Renal cortex interstitium (tissue), 15 donors: ENCODE measurements at places on chromosomes 6 and 20. TPM values are rescaled to one million over a fixed set of nuclear protein-coding genes. Genes with fewer than 3 reads are reported as not detected.

NKAIN2 gene
- 14.5 TPM for polyA plus RNA-seq

DNA sequence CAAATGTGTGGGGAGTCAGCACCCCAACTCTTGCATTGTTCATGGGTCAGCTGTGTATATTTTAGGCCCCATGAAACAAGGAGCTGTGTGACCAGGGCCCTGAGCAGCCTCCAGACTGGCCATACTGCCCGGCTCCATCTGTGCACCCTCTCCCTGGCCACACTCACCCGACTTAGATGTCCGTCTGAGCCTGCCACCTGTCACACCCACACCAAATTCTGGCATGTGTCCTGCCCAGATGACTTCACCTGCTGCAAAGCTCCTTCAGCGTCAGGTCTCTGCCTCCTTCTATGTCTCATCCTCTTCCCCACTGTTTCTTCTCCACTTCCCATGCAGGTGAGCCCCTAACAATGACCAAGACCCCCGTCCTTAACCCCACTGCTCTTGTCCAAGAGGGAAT, 88.1 kb upstream of the THBS2 start:
- no peak for DNase-seq

DNA sequence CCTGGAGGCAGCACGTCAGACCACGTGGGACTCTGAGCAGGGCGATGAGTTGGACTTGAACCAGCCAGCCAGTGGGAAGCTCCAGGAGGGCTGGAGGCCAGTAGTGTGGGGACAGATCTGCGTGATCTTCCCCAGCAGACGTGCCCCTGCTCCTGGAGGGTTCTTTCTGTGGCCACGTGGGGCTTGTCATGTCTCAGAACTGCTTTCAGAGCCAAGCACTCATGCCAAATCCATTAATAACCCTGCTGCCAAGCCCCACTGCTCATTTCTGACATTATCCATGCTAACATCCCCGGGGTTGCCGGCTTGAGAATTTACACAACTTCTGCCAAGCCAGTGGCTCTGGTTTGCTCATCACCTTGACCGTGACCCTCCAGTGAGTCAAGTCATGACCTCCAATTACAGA, 38.3 kb downstream of the SIRPA start:
- DNase-seq: no peak

DNA sequence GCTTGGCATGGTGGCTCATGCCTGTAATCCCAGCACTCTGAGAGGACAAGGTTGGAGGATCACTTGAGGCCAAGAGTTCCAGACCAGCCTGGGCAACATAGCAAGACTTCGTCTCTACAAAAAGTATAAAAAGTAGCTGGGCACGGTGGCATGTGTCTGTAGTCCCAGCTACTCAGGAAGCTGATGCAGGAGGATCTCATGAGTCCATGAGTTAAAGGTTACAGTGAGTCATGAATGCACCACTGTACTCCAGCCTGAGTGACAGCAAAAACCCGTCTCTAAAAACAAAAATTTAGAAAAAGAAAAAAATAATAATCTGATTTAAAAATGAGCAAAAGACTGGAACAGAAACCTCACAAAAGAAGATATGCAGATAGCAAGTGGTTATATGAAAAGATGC, 279.7 kb downstream of the RNGTT start:
- no peak for DNase-seq

- no peak for DNase-seq
These were observed 65.1 kb downstream of the CNKSR3 start for GRCh38 chr6:154445417-154445816.

SMLR1 gene
- polyA plus RNA-seq: 3.1 TPM

RPS10 gene
- polyA plus RNA-seq: 1,231 TPM

- no peak for DNase-seq
These were observed 21.6 kb upstream of the CCN2 start for GRCh38 chr6:131972741-131973140.

- no peak for DNase-seq
These were observed 25.2 kb downstream of the FBXO30 start for GRCh38 chr6:145789443-145789842.
